ENCODE measurements at places on chromosomes 7 and 10. TPM values are rescaled to one million over a fixed set of nuclear protein-coding genes. Genes with fewer than 3 reads are reported as not detected.
A peak's percentile ranks its signal among the peaks of the same experiment; 100 is the strongest.

- no peak for DNase-seq
Observed at GRCh38 chr7:138882249-138882648, 84.3 kb upstream of the ATP6V0A4 start.

DNA sequence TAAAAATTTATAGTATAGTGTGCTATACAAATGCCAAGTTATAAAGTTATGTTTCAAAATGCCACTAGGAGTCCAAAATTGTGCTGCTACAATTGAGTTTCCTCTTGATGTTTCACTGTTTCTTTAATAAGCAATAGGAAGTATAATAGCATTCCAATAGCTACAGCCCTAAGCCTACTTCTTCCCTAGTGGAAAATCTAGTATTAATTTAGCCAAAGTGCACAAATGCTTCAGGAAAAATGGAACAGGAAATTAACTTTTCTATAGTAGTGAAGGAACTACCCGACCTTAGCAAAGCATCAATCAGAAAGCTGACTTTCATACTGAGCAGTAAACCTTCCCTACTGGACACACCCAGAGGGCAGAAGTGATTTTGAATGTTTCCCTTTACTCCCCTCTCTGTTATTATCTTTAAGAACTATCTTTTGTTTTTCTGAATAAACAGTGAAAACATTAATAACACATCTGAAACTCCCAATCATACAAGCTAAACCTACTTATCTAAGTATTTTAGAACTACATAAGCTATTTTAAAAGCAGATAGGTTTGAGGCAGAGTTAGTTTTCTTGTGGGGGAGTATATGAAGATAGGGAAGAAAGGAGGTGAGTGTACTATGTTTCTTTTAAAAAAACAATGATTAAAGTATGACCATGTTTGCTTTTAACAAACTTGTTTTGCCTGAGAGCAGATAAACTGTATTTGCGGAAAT is 13.7 kb downstream of the CPED1 start:
- DNase-seq: no peak

GRCh38 chr10:75040576-75040975 is 70.9 kb upstream of the SAMD8 start:
- no peak for DNase-seq

- DNase-seq: peak; percentile 61
Observed at GRCh38 chr7:157854066-157854891, 517.5 kb downstream of the DNAJB6 start.

DNA sequence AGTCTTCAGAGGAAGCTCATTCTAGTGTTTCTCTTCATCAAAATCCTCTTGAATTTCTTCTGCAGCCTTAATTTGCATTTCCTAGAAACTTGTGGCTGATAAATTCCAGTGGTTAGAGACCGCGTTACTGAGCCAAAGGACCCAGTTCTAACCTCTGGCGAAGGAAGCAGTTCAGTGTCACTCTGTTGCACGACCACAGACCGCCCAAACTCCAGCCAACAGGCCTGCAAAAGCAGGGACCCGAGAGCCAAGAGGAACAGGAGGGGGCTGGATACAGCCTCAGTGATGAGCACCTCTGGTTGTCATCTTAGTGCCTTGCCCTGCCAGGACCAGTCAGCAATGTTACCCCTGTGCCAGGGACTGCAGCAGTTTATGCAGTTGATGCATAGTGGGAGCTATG is 70.0 kb downstream of the AFAP1L2 start:
- no peak for DNase-seq

DNA sequence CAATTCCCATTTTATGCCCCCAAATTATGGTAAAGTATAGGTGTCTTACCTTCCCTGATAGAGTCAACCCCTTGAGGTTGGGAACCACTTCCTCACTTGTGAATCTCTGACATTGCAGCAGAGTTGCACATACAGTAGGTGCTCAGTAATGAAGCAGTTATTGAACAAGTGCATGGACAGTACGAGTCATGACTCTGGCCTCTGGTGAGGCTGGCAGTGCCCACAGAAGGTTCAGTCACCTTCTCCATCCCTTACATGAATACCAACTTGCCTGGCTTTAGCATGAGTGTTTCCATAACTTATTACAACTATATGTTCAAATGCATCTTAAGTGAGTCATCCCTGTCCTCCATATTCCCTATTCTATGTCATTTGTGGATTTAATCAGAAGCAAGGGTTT is 340.0 kb downstream of the ELMO1 start:
- DNase-seq: no peak

DNA sequence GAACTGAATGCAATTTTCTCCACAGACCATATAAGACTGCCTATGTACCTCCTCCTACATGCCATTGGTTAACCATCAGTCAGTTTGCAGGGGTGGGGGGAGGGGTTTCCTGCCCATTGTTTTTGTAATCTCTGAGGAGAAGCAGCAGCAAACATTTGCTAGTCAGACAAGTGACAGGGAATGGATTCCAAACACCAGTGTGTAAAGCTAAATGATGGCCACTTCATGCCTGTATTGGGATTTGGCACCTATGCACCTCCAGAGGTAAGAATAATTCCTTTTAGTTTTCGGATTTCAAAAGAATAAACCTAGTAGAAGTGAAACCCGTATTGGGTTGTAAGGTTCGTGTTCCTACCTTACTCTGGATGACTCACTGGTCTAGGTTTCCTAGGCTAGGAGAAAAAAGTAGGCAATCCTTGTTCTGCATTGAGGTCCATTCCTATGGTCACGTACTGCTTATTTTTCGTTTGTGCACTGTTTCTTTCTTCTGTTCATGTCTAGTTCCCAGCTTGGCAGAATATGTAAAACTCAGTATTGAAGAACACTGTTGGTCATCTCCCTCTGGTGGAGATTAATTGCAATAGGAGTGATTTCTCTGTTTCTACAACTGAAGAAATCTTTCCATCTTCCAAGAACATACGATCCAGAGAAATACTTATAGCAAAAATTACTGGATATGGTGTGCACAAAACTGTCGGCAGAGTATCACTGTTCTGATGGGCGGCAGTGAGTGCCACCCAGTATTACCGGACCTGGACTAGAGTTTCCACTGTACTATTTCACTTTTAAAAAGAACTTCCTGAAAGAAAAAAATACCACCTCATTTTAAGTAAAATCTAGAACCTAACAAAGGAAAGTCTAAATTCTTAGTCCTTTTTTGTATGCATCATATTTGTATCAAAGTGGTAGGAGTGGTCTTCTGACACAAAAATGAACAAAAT is at the start of gene AKR1C3:
TSS of gene AKR1C3 (plus strand) at position 150 of the 941 bp plus-strand sequence. CDS start at position 181, 31 bp downstream.
- DNase-seq: no peak

- no peak for DNase-seq
Observed at GRCh38 chr7:128010391-128011127, 20.7 kb downstream of the LRRC4 start.

GRCh38 chr7:131961054-131961680 is 404.7 kb upstream of the PODXL start:
- no peak for DNase-seq

- peak; percentile 45 for DNase-seq
Observed at GRCh38 chr10:122142641-122143237, 128.4 kb upstream of the BTBD16 start.

DNA sequence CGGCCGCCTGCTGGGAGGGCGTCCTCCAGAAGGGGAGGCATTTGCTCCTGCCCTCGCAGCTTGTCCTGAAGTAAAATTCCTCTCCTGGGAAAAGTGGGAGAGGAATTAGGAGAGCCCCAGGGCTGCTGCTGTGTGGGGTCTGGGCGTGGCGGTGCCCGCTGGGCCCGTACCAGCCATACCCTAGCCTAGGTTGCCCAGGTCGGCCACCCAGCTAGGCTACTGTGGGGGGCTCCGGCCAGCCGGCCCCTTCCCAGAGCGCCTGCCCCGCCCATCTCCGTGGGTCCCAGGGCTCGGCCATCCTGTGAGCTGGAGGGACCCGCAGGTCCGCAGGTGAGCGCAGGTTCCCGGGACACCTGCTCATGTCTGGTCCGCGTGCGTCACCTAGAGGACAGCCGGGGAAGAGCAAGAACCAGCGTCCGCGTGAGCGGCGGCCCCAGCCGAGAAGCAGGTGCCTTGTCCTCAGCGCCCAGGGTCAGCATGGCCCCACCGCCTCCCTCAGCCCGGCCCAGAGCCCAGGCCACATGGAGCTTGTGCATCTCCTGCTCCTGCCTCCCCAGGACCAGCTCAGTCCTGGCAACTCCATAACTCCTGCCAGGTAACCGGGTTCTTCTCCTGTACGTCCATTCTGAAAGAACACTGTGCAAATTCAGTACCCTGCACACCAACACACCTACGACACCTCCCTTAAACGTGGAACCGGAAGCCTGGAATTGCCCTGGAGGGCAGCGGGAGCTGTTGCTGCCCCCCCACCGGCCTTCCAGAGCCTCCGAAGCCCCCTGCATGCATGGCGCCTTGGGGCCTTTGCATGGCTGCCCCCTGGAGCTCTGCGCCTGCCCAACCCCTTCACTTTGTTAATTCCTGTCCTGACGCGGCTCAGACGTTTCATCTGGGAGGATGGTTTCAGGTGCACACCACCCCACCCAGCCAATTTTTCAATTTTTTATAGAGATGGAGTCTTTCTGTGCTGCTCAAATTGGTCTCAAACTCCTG is 22.8 kb upstream of the FOXL3 start:
- no peak for DNase-seq

GRCh38 chr10:13161857-13162271 is 506 bp downstream of the MCM10 start:
- DNase-seq: no peak

DNA sequence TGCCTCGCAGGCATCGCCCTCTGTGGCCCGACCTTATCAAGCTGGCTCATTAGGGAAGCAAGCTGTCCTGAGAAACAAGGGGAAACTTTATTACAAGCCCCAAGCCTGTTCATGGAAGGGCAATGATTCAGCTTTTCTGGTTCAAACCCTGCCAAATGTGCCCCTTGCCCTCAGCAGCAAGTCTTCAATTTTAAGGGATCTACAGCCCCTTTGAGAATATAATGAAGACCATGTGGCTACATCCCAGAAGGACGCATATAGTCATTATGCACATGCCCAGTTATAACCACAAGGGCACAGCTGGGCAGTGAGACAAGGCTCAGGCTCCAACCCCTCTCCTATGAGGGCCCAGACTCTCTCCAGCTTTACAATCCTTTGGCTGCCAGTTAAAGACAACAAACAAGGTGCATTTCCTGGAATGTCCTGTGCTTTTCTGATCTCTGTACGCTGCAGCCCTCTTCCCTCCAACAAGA is 56.7 kb downstream of the DDC start:
- no peak for DNase-seq

DNA sequence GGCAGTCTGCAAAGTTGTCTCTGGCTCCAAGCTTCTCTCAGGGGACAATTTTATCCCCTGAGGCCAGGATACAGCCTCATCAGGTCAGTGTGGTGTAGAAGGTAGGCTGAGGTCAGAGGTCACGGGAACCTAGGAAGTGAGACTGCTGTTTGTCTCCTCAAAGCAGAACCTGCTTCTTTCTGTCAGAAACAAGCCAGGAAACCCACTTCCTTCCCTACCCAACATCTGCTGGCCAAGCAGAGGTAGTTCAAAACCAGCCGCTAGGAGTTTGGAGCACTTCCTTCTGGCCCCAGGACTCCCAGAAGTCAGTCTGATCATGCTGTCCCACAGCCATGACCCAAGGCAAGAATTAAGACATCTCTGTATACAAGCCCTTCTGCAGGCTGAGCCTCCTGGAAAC is 12.2 kb downstream of the CLRN3 start:
- DNase-seq: no peak

DNA sequence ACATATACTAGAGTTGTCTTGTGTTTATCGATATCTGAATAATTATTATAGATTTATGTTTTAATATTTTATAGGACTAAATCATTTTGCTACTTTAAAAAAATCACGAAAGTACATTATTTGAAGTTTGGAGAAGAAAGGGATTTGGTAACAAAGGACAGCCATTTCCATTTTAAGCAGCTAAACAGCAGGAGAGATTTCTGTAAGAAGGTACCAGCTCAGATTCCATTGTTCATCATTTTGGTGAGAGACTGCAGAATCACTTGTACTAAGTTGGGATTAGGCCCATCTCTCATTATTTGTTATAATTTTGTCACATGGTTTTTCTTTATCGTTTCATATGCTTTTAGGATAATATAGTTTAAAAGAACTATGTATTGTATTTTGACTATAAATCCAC is 46.7 kb downstream of the PALS2 start:
- no peak for DNase-seq

- no peak for DNase-seq
Observed at GRCh38 chr10:100569687-100570481, 34.1 kb downstream of the HIF1AN start.

DNA sequence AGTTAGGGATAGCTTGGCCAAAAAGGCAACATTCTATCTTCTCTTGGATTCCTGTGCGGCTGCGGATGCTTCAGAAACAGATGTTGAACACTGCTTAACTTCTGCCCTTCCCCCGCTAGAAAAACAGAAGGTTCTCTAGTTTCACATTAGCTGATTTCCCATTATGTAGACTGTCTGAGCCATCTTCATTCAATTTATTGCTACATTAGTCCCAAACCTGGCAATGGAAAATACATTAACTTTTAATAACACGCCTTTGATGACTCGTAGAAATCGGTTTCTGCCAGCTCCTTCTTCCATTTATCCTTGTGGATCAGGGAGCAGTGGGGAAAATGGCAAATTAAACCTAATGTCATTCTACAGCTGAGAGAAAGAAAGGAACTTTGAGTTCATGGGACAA is 119.9 kb downstream of the SLC16A9 start:
- DNase-seq: no peak

GRCh38 chr7:159095979-159096411 is 48.7 kb downstream of the VIPR2 start:
- no peak for DNase-seq

The IFIT1 gene
- total RNA-seq: 50.1 TPM

The WNT8B gene
- total RNA-seq: not detected

The NIPSNAP2 gene
- 455 TPM for total RNA-seq

The RARRES2 gene
- 17.2 TPM for total RNA-seq

The CUZD1 gene
- total RNA-seq: 0.15 TPM

The OR2A1 gene
- 0.15 TPM for total RNA-seq

The KLHL7 gene
- total RNA-seq: 145 TPM

The NPSR1 gene
- not detected for total RNA-seq

The NXPH1 gene
- total RNA-seq: not detected

The SPOCK2 gene
- total RNA-seq: 9.2 TPM

The ADAM22 gene
- 1.8 TPM for total RNA-seq

The KCNIP2 gene
- 602 TPM for total RNA-seq
